ENCODE measurements at places on chromosomes 5 and 9.

GRCh38 chr9:87301371-87301770 is 196.3 kb upstream of the DAPK1 start:
- DNase-seq: no peak

DNA sequence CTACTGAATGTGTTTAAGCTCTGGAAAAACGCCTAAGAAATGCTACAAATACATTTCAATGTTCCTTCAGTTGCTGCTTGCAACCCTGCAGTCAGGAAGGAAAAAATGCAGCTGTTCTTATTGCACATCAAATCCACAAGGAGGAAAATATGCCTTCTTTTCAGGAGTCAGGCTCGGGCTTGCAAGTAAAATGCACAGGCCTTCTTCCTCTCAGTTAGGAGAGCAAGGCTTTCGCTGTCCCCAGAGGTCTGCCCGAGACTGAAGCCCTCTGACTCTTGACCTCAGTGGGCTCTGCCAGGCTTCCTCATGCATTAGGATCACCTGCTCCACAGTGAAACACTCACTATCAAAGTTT is 899 bp upstream of the SHC3 start:
- DNase-seq: no peak

DNA sequence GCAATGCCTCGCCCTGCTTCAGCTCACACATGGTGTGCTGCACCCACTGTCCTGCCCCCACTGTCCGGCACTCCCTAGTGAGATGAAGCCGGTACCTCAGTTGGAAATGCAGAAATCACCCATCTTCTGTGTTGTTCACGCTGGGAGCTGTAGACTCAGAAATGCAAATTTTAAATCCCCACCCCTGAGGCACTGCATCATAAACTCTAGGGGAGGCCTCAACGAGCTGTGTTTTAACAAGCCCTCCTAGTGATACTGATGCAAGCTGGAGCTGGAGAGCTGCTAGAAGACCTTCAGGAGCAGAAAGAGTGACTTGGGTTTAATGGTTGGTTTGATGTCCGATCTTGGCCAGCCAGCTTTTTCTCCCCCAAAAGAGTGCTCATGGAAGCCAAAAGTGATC is 146.0 kb upstream of the MAST4 start:
- no peak for DNase-seq

DNA sequence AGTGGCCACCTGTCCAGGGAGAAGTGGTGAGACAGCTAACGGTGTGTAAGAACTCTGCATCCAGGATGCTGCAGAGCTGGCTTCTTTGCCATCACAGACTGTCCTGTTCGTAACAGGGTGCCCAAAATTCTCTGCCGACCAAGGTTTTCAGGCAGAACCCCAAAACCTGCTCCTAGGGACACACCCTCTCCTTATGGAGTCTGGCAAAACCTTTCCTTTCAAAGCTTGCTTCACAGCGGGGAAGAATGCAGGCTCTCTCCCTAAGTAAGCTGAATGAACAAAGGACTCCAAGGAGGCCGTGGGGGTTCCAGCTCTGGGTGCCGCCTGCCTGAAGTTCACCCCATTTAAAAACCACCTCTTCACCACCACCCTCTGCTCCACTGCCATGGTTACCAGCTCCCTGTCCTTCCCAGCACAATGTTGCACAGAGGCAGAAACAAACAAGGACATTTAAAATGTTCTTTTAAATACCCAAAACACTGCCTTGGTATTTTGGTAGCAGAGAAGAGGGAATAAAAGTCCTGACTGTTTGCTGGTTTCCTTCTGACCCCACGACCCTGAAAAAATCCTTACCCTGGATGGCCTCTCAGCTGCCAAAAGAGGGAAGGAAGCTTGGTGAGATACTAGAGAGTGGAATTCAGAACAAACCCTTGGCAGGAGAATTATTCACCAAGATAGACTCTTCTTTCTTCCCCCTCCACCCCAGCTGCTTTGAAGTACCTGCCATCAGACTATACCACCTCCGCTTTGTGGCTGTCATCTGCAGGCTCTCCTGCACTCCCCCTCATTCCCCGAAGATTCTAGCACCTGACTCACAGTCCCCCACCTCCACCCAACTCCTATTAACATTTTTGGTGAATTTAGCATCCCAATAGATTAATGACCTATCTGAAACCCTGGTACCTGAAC is 7.1 kb upstream of the KLF9 start:
- DNase-seq: peak; percentile 24

- no peak for DNase-seq
Measured at GRCh38 chr5:167872791-167873190, 418.7 kb upstream of the WWC1 start.

GRCh38 chr5:74313896-74314295 is 326.6 kb downstream of the ENC1 start:
- DNase-seq: no peak

DNA sequence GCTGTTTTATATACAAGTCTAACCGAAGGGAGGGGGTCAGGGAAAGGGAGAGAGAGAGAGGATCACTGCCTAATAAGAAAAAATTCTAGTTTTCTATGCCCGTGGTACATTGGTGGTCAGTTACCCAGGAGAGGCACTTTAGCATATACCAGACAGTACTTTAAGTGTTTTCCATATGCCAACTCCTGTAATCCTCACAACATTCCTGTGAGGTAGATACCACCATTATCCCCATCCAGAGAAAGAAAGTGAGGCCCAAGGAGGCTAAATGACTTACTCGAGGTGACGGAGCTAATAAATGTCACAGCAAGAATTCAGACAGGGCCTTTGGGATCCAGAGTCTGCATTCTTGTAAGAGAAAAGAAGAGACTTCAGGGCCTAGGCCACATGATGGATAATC is 161.8 kb downstream of the NTRK2 start:
- no peak for DNase-seq

DNA sequence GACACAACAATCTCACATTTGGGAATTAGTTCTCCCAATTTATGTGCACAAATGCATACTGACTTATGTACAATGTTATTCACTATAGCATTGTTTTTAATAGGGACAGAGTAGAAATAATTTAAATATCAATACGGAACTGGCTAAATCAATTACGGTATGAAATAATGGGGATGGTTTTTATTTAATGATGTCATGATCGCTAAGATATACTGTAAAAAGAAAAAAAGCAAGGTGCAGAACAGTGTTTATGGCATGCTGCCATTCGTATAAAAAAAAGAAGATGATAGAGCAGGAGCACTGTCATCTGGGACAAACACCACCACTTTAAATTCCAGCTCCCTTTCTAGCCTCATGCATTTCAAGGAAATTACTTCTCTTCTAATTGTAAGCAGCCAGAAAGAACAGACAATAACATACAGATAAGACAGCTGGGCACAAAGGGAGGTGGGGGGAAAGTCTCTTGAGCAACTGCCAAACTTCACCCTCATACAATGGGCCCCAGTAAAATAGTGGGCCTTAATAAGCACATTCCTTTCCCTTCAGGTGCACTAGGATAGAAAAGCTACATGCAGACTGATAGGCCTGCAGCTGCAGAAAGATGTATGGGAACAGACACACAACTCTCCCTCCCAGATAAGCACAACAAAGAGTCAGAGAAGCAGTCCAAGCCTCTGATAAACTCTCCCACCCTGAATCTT is 8.4 kb downstream of the SREK1IP1 start:
- DNase-seq: no peak
